ENCODE measurements at places on chromosomes 13 and 19. TPM values are rescaled to one million over a fixed set of nuclear protein-coding genes. Genes with fewer than 3 reads are reported as not detected.

- H3K4me3 ChIP-seq = no peak overlapping the region
- DNase-seq = no peak
- H3K4me1 ChIP-seq = no peaks in the 10 kb centered on the region
Observed at GRCh38 chr13:113400621-113401451, 36.9 kb upstream of the GRTP1 start.

DNA sequence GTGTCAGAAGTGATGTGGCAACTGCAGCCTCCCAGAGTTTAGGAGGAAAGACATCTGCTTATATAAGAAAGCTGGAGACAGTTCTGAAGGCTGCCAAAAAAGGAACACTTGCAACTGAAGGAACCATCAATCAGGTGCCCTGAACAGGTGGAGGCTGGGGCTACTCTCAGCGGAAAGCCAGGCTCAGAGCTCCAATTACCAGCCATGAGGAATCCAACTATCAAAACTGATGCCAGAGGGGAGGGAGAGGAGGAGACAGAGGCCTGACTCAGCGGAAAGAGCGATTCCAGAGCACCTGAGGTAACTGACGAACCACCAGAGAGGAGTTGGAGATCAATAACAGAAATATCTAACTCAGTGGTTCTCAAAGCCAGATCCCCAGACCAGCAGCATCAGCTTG is 24.3 kb downstream of the LEUTX start:
- H3K36me3 ChIP-seq = no peaks in the 10 kb centered on the region
- no peak overlapping the region for H3K4me3 ChIP-seq
- H3K4me1 ChIP-seq = no peaks in the 10 kb centered on the region
- no peak for DNase-seq
- no peak overlapping the region for H3K27ac ChIP-seq
- peaks cover 2% of the 10 kb centered on the region for H3K27me3 ChIP-seq

DNA sequence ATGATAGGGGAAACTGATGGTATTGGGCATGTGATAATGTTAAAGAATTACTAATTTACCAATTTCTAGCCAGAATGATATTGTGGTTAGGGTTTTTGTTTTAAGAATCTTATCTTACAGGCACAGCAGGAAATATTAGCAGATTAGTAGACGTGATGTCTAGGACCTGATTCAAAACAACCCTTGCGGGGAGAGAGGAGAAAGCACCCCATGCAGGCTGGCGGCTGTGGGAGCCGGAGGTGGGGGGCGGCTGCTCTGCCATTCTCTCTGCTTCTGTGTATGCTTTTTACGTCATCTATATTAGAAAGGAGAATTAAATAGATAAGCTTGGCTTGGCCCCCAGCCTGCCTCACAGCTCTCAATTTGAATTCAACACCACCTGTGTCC is 41.5 kb downstream of the MLLT1 start:
- H3K27me3 ChIP-seq = no peaks in the 10 kb centered on the region
- DNase-seq = no peak
- H3K27ac ChIP-seq = no peak overlapping the region
- peaks cover 3% of the 10 kb centered on the region for H3K36me3 ChIP-seq
- peaks cover 23% of the 10 kb centered on the region for H3K4me1 ChIP-seq
- H3K4me3 ChIP-seq = no peak overlapping the region

KIR3DL2 gene
- not detected for total RNA-seq
